ENCODE measurements at places on chromosomes 11 and 22. TPM values are rescaled to one million over a fixed set of nuclear protein-coding genes. Genes with fewer than 3 reads are reported as not detected.

The LRRC74B gene
- total RNA-seq = not detected

The HTATIP2 gene
- 57.6 TPM for total RNA-seq

The IL17REL gene
- 0.15 TPM for total RNA-seq

The TRIM49D2 gene
- total RNA-seq = not detected

The CCDC73 gene
- not detected for total RNA-seq

The DGAT2 gene
- total RNA-seq = 0.55 TPM

The HBG1 gene
- not detected for total RNA-seq

The ADAMTS8 gene
- total RNA-seq = not detected

The MAP4K2 gene
- total RNA-seq = 43.3 TPM

The B3GAT1 gene
- total RNA-seq = not detected

The SERPING1 gene
- total RNA-seq = not detected

The RAB3IL1 gene
- 3.6 TPM for total RNA-seq

The ESAM gene
- 303 TPM for total RNA-seq

The SLC22A6 gene
- not detected for total RNA-seq

The TRIM51 gene
- total RNA-seq = not detected

The COMT gene
- 221 TPM for total RNA-seq

The PKNOX2 gene
- total RNA-seq = 0.11 TPM

The OR2AT4 gene
- total RNA-seq = not detected

The RIC3 gene
- total RNA-seq = not detected

The SCT gene
- total RNA-seq = not detected

The RTCB gene
- total RNA-seq = 98.7 TPM

The HORMAD2 gene
- total RNA-seq = not detected

The MRGPRX4 gene
- total RNA-seq = not detected

The HTR3A gene
- total RNA-seq = not detected

The TBX1 gene
- 30.2 TPM for total RNA-seq

The VWCE gene
- total RNA-seq = 14.8 TPM

The ZDHHC13 gene
- 50.1 TPM for total RNA-seq

The MCHR1 gene
- not detected for total RNA-seq

The SLC22A25 gene
- total RNA-seq = not detected

The CATSPER1 gene
- 1.0 TPM for total RNA-seq

The PTGDR2 gene
- total RNA-seq = not detected

The KCNK4 gene
- 0.44 TPM for total RNA-seq

The PKDREJ gene
- total RNA-seq = not detected

The CDC42BPG gene
- 0.42 TPM for total RNA-seq

The OR8J3 gene
- total RNA-seq = not detected

The MS4A4A gene
- total RNA-seq = not detected
